Glutamatergic neuron (in vitro differentiated cells): ENCODE measurements at places on chromosomes 5 and 9. TPM values are rescaled to one million over a fixed set of nuclear protein-coding genes. Genes with fewer than 3 reads are reported as not detected.

MYO10 gene
- total RNA-seq = 23.1 TPM

NUTM2F gene
- total RNA-seq = not detected

DNA sequence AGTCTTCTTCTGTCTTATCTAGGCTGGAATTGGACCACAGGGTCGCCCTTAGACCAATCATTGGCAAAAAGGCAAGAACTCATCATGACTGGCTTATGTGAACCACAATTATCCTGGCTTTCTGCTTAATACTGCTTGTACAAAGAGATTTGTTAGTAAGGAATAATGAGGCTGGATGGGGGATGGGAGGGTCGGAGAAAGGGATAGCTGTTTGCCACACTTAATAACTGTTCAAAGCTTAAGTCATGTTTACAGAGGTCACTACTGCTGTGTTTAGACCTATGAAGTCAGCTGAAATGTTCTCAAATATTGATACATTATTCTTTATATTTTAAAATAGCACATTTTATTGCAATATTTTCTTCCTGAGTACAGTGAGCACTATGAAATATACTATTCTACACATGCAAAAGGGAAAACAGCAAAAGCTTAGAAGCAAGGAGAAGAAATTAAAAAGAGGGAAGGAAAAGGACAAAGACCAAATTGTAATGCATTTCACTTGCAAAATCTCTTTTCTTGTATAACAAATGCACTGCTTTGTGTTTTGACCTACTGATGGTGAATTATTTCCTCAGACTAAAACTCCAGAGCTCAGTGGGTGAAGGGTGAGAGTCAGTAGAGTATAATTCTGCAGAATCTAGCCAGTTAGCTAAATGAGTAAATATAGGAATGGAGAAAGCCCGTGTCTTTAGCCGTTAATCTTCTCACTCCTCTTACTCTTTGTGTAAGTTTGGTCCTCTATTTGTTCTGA is 404.9 kb upstream of the ZNF608 start:
- no peak overlapping the region for H3K27ac ChIP-seq
- H3K36me3 ChIP-seq = peaks cover 6% of the 10 kb centered on the region
- no peak overlapping the region for H3K4me3 ChIP-seq
- DNase-seq = no peak
- H3K27me3 ChIP-seq = no peaks in the 10 kb centered on the region

DNA sequence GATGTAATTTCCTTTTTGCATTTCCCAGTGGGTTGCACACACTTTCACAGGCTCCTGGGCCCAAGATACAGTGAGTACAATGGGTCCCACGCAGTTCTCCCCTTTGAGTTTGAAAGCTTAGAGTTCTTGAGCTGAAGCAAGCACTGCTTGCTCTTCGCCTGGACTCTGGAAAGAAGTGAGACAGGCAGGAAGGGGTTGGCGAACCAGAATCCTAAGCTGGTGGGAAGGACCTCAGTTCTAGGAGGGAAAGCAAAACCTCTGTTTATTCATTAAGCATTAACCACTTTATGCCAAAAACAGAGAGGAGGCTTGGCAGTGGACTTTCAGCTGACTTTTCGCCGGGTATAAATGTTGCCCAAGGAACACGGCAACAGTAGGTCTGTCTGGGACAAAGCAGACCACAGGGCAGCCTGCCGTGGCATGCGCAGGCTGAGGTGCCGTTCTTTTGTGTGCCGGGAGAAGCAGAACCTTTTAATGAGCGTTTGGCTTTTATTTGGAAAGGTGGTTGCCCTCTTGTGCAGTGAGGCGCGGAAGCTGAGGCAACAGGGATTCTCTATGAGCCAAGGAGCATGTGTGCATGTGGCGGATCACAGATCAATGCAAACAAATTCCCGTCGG is 239.9 kb upstream of the PANK3 start:
- H3K4me3 ChIP-seq = peak overlapping the region; percentile 32
- H3K36me3 ChIP-seq = peaks cover 8% of the 10 kb centered on the region
- no peak for DNase-seq
- peaks cover 37% of the 10 kb centered on the region for H3K4me1 ChIP-seq
- peak overlapping the region; percentile 30 for H3K27ac ChIP-seq

GRCh38 chr5:88093765-88094164 is 174.9 kb downstream of the TMEM161B start:
- H3K4me1 ChIP-seq = peaks cover 36% of the 10 kb centered on the region
- H3K4me3 ChIP-seq = no peak overlapping the region
- H3K27ac ChIP-seq = no peak overlapping the region
- H3K27me3 ChIP-seq = peaks cover 3% of the 10 kb centered on the region
- no peak for DNase-seq

GRCh38 chr5:115325296-115325959 is 29.0 kb upstream of the CCDC112 start:
- peaks cover 3% of the 10 kb centered on the region for H3K27me3 ChIP-seq
- peaks cover 6% of the 10 kb centered on the region for H3K4me1 ChIP-seq
- no peaks in the 10 kb centered on the region for H3K36me3 ChIP-seq
- no peak for DNase-seq
- H3K27ac ChIP-seq = no peak overlapping the region

DNA sequence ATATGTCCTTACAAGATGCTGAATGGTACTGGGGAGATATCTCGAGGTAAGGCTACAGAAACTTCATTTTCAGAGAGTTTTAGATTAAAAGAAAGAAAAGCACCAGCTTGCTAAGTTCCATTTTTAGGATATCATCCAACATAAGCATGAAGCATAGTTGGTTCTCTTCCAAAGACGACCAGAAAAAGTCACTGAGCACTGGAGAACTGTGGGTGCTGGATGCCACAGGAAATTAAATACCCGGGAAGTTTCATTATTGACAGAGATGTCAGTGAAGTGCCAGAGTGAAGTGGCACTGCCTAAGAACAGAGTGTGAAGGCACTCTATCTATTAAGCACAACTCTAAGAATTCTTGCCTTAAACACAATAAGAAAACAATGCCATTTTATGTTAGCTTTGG is 76.8 kb downstream of the PIK3R1 start:
- no peak overlapping the region for H3K27ac ChIP-seq
- peak overlapping the region; percentile 56 for H3K4me3 ChIP-seq
- H3K27me3 ChIP-seq = no peaks in the 10 kb centered on the region
- no peak for DNase-seq
- H3K36me3 ChIP-seq = peaks cover 6% of the 10 kb centered on the region
- peaks cover 29% of the 10 kb centered on the region for H3K4me1 ChIP-seq

DNA sequence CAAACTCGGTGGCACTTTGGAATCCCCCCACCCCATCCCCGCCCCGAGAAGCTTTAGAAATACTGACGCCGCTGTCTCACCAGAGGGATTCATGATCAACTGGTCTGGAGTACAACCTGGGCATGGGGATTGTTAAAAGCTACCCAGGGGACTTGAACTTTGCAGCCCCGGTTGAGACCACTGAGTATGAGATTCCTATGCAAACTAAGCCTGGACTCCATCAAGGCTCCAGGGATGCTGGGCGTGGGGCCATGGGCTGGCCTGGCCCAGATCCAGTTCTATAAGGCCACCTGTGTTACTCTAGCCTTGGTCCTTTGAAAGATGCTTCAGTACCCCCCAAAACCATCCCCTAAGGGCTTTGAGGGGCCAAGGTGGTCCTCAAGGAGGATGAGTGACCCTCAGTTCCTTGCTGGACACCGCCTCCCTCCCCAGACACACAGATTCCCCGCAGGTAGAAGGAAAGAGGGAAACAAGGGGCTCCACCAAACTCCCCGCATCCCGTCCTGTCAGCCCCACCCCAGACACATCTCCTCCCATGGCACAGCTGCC is 68.5 kb downstream of the MRPL36 start:
- H3K4me3 ChIP-seq = no peak overlapping the region
- no peak overlapping the region for H3K27ac ChIP-seq
- peaks cover 9% of the 10 kb centered on the region for H3K27me3 ChIP-seq
- H3K36me3 ChIP-seq = peaks cover 7% of the 10 kb centered on the region
